Renal cortex interstitium (tissue), 15 donors: ENCODE measurements at places on chromosomes 2 and 18.

GRCh38 chr2:119809339-119810048, 49.8 kb downstream of the PTPN4 start:
- DNase-seq, result no peak

- no peak for DNase-seq
These were observed 1120.8 kb upstream of the TMEFF2 start for GRCh38 chr2:193315428-193316091.

- no peak for DNase-seq
These were observed 195.6 kb downstream of the CTIF start for GRCh38 chr18:48734460-48734859.

DNA sequence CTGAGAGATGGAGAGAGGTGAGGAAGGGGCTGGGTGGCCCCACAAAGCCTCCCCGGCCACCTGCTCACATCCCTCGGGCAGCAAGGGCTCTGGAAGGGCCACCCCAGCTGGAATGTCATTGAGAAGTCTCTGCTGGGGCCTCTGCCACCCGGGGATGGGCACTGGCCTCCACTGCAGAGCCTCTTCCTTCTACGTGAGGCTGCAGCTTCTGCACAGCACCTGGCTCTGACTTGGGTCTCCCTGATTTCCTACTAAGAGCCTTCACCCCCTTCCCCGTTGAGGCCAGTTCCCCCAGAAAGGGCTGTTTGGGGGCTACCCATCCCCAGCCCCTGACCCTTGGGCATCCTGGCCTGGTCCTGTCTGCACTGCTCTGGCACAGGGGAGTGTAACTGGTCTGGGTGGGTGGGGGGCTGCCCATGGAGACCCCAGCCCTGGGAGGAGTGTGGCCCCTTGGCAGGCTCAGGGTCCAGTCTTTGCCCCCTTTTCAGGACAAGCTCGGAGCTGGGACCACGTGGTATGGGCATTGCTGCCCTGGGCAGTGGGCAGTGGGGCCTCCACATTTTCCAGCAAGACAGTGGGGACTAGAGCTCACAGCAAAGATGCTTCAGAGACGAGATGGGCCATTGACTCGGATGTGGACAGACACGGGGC, 5.6 kb downstream of the PDCD1 start:
- DNase-seq, result no peak

DNA sequence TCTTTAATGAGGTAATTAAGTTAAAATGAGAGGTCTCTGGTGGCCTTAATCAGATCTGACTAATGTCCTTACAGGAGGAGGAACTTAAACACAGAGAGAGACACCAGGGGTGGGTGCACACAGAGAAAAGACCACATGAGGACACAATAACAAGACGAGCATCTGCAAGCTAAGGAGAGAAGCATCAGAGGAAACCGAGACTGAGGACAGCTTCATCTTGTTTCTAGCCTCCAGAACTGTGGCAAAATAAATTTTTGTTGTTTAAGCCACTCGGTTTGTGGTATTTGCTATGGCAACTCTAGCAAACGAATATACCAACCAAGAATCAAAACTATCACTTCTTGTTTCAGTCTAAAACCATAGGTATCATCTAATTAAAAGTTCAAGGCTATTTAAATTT, 400.1 kb downstream of the PID1 start:
- DNase-seq, result no peak

- DNase-seq, result no peak
These were observed 124.6 kb upstream of the KCNH7 start for GRCh38 chr2:162963156-162963555.

DNA sequence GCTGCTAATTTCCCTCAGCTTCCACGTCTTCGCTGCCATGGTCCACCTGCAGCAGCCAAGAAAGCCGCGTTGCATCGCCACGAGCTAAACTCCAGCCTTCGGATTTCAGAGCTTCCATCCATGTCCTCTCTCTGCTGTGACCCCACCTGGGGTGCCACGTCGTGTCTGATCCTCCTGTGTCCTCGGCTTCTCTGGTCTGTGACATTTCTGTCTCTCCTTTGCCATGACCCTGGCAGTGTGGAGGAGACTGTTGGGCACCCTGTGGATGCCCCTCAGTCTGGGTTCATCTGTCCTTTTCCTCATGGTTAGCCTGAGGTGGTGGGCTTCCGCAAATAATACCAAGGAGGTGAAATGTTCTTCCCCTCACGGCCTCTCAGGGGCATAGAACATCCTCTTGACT, 106.8 kb downstream of the RTP5 start:
- no peak for DNase-seq

- peak; percentile 39 for DNase-seq
These were observed 176.7 kb upstream of the SMAD2 start for GRCh38 chr18:48106976-48107781.
